ENCODE measurements at places on chromosomes 2 and 18. TPM values are rescaled to one million over a fixed set of nuclear protein-coding genes. Genes with fewer than 3 reads are reported as not detected.

ATL2 gene
- 62.6 TPM for total RNA-seq

- no peak for DNase-seq
These were observed 25.0 kb downstream of the CREG2 start for GRCh38 chr2:101362316-101362715.

- DNase-seq, result no peak
These were observed 5.5 kb downstream of the TIMM21 start for GRCh38 chr18:74153793-74154192.

PDCL3 gene
- 22.8 TPM for total RNA-seq

DNA sequence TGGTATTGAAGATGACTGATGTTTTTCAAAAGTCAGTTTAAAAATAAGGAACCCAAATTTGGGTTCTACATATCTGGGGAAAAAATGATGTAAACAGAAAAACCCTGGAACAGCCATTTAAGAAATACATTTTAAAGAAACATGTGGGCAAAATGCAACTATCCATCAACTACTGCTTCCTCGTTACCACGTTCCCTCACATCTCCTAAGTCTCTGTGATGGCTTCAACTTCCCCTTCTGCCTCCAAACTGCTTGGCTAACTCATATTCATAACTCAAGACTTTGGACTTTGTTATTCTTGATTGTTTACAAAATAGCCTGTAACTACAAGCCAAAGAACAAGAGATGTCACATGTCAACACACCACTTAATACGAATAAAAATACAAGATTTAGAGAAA lies 116.3 kb downstream of the DYM start:
- DNase-seq, result no peak

DNA sequence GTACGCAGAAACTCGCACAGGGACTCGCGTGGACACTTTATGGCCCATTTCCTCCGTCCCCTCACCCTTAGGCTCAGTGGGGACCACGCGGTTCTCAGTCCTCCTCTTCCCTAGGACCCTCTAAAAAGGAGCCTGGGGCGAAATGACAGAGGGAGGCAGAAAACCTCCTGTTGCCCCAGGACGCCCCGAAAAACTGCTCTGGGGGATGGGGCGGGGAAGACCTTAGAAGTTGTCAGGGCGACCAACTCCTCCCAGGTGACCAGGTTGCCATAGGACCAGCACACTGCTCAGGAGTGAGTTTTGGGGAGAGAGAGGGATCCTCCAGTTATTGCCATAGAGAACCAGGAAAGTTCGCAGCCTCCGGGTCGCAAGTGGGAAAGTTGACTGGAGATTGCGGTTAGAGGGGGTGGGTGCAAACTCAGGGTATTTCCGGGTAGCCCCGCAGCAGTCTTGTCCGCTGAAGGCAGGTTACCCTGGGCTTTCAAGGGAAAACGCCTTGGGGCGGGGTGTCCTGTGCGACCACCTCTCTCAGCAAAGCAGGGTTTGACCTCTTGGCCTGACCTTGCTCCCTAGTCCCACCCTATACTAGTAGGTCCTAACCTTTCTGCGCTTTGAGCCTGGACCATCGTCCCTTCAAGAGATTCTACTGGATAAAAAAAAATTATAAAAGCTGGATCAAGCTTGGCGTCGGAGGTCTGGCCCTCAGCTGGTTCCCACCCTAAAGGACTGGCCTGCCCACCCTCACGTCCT lies 7.8 kb upstream of the PAX3 start:
- no peak for DNase-seq

DNA sequence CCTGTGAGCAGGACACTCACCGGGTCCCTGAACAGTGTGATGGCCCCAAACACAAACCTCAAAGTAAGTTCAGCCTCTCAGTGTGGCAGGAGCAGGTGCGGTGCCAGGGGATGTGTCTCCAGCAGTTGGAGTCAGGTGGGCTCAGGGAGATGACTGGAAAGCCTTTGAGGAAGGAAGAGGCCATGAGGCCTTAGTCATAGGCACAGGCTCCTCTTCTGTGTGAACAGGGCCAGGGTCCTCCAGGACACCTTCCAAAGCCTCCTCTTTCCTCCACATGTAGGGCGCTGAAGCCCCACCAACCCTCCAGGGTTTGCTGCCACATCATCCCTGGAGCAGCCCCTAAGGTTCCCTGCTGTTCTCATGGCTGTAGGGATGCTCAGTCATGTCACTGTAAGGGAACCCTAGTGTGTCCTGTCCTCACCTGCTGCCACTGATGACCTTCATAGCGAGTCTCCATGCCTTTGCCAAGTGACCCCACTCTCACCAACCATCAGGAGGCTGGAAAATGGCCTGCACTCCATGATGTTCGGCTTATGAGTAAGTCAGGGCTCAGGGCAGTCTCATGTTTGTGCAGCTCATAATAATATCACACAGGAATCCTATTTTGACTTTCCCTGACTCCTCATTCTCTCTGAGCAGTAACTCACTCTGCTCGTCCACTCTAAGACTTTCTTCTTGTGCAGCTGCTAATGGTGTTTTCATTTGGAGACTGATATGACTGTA lies 1152.9 kb downstream of the RPIA start:
- DNase-seq, result no peak

GAL3ST2 gene
- total RNA-seq, result not detected

GRCh38 chr2:27712522-27712921 lies 48.8 kb downstream of the SLC4A1AP start:
- DNase-seq, result no peak

DNA sequence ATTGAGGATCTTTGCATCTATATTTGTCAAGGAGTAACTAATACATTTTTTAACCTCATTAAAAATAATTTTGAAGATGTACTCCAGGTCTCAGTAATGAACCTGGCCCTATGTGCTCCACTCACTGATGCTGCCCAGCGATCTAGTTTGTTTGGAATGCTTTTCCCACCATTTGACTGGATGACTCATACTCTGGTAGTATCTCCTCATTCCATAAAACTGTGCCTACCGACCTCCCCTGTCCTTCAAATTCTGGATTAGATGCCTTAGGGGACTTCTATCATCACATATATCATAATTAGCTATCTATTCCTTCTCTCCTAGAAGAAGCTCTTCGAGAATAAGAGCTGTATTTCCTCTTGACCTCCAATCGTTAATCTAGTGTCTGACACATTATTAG lies 83.8 kb downstream of the FAM117B start:
- DNase-seq, result peak; percentile 72

DNA sequence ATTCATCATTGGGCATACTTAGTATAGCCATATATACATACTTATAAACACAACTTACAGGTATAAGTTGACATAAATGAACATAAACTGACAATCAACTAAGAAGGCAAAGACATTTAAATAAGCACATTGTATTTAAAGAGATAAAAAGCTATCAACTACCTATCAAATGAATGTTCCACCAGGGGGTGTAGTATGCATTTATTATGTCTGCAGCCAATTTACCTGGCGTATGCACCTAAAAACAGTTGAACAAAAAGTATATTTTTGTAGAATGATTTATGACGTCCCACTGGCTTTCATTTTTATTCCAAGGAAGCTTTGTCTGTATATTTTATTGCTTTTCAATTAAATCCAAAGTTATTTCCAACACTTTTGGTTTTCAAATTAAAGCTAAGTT lies 323.5 kb downstream of the AFF3 start:
- peak; percentile 47 for DNase-seq

MAPRE3 gene
- total RNA-seq, result 1.8 TPM

DNA sequence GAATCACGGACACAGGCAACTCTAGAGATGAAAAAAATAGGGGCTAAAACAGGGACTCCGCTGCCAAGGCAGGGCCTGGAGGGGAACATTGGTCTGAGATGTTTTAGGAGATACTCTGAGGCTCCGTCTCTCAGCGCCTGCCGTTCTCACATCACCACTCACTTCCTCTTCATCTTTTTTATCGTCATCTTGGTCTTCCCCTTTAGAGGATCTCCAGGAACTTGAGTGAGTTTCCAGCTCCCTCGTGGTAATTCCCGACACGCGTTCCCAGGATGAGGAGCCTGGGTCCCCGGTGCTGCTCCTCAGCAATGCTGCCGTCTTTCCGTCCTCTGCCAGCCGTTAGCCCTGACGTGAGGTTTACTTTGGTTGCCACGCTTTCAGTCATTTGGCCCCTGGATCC lies 16.1 kb downstream of the MLPH start:
- no peak for DNase-seq

DNA sequence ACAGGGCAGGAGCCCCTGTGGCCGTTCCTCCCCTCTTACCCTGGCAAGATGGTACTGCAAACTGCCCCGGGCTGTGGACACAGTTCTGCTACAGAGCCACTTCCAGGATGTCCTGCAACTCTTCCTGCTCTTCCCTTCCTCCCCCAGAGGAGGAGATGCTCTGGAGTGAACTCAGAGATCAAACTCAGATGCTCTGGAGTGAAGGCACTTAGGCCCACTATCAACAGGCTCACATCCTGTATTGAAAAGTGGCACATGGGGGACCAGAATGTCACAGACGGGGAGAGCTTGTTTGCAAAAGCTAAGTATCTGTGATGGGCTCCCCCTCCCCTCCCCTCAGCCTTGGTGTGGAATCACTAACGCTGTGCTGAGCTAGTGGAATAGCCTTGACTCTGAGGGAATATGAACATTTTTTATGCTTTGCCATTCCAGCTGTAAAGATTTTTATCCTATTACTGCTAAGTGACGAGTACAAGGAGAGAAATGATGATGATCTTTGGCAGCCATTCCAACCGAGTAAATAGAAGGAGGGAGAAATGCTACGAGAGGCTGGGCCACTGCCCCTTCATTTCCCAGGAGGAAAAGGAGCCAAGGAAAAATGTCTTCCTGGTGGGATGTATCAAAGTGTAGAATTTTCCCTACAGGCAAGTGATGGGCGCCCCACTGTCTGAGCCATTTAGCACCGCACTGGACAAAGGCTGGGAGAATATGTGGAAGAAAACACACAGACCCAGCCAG lies 152.6 kb downstream of the GALNT14 start:
- DNase-seq, result no peak

- no peak for DNase-seq
These were observed 1.9 kb upstream of the TMEFF2 start for GRCh38 chr2:192196421-192197194.

All from IMR-90 (cell line).